Bronchus fibroblast of lung (primary cell): ENCODE measurements at places on chromosomes 6 and 20. TPM values are rescaled to one million over a fixed set of nuclear protein-coding genes. Genes with fewer than 3 reads are reported as not detected.

NKAPL gene
- total RNA-seq = 0.89 and 1.3 TPM in 2 replicates

POU3F2 gene
- not detected in 2 replicates for total RNA-seq

LINC00237 gene
- total RNA-seq = not detected in 2 replicates

DDO gene
- 0.17 and 0.74 TPM in 2 replicates for total RNA-seq

PCIF1 gene
- total RNA-seq = 19.7 and 22.7 TPM in 2 replicates

HLA-DRA gene
- total RNA-seq = not detected in 2 replicates
